SK-MEL-5 (cell line): ENCODE measurements at places on chromosomes 13 and 19.

DNA sequence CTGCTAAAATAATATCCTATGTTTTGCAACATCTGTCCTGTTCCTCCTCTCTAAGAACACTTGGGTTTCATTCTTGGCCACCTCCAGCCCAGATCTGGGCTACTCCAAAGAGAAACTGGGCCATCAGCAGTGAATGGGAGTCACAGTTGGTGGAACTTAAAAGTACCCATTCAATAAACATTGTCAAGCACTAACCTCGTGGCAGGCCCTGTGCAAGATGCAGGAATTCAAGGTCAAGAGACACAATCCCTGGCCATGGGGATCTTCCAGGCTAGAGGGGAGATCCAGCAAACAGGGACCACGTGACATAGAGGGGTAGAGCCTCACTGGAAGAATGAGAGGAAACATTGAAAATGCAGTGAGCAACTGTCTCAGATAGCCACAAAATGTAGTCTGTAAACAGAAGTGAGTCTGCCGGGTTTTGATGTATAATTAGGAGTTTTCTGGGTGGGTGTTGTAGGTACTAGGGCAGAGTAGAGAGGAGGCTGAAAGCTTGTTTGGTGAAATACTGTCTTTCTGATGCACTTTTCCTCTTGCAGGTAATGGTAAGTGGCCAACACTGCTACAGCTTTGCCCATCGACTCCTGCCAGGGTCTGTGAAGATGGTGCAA lies 14.8 kb upstream of the EID2 start:
- DNase-seq = no peak

DNA sequence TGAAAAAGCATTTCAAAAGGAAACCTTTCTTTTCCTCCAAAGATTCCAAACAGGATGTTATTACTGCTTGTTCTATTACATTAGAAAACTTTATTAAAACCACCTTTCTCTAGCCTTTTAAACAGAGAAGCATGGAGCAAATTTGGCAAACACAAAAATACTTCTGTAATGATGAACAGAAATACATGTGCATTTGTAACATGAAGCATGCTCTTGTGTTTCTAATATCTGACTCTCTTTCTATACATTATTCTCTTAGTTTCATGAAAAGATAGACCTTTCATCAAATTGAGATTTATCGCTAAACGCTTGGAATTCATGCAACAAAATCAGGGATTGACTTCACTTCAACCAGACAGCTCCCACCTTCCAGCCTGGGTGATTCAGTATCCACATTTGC lies 152.8 kb upstream of the IRS2 start:
- DNase-seq = no peak

GRCh38 chr13:75506018-75506417 lies 24.0 kb upstream of the TBC1D4 start:
- DNase-seq = no peak

- no peak for DNase-seq
These were observed 72.0 kb upstream of the KCTD15 start for GRCh38 chr19:33724721-33725060.

GRCh38 chr19:23470873-23471545 lies 75.7 kb upstream of the ZNF91 start:
- DNase-seq = no peak

DNA sequence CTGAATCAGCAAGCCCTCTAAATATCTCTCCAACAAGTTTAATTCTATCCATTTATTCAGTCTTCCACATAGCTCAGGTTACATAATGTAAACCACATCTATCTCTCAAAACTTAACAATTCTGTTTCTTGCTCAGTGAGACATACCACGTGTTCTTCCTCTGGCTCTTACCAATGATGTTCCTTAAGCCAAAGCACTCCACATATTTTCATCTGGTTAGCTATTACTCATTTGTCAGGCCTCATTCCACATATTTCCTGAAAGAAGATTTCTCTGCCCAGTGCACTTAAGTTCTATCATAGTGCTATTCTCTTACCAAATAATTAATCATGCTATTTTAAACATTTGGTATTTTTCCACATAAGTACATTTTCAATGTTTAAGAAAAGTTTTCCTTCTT lies 403.3 kb upstream of the ATXN8OS start:
- DNase-seq = no peak

DNA sequence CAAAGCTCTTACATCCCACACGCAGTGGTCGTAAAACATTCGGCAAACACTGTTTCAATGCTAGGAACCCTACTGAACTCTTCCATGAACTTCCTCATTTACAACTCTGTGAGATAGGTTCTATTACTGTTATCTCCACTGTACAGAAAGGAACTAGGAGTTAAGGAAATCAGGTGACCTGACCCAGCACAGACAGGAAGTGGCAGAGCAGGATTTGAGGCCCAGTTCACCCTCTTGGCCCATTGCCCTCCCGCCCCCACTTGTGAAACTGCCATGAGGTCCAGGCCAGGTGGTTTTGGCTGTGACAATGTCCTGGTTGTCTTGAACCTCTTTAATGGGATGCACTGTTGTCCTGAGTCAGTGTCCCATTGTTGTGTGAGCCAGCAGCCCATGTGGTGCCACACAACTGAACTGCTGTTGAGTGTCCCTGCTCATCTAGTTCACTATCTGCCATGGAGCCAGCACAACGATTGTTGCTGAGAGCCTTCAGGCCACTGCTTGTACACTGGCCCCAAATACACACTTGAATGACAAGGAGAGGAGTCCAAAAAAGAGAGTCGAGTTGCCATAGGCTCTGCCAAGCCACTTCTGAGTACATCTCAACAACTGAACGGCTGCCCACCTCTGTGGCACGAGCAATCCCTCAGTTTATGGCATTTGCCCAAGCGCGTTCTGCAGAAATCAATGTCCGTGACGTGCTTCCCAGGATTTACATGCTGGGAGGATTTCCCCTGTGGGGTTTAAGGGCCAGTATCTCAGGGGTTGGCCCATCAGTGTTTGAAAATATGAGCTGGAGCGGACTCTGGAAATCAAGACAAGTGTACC lies 484.6 kb downstream of the TSHZ3 start:
- no peak for DNase-seq

- no peak for DNase-seq
These were observed 593 bp downstream of the CADM4 start for GRCh38 chr19:43638995-43639518.

GRCh38 chr13:51995677-51996551 lies 15.3 kb downstream of the ATP7B start:
- DNase-seq = peak; percentile 51

GRCh38 chr19:19460761-19461265 lies 54.5 kb downstream of the TSSK6 start:
- no peak for DNase-seq

DNA sequence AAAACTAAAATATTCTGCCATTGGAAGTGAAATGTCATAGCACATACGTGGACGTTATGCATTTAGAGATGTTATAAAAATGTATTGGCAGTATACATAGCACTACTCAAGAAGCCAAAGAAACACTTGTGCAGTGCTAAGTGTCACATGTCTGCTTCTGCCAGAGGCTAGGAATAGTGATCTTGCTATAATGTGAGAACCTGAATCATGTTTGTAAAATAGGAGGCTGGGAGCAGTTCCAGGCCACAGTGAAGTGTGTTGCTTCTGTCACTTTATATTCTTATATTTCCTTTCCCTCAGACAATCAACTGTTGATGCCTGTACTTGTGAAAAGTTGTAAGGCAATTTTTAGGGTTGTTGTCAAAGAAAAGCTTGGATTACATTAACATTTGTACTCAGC lies 3.4 kb downstream of the TRAPPC2B start:
- DNase-seq = no peak

DNA sequence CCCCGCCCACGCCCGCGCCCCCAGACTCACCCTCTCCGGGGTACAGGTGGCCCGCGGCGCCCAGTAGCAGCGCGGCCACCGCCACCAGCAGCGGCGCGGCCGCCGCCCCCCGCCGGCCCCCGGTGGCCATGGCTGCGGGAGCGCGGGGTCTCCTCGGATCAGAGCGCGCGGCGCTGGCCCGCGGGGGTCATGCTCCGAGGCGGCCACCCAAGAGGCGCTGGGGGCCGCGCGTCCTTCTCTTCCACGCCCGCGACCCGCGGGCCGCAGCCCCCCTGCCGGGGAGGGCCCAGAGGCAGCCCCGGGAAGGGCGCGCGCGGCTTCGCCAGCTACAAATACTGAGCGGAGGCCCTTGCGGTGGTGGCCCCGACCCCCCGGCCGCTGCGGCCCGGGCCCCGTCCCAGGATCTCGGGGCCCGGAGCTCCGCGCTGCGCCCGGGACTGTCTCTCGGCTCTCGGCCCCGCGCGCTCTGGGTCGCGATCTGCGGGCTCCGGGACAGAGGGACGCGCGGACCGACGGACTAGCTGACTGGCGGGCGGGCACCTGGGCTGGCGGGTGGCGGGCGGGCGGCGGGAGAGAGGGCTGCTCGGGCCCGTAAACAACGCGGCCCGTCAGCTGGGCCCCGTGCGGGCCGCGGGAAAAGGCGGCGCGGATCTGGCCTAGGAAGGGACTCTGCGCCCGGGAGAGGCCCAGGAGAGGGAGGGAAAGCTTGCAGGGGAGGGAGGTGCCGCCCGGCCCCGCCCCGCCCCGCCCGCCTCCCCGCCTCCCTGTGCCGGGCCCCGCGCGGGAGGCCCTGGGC lies at the start of gene INSR:
Gene INSR, minus strand, starts transcription at position 653 of the 796 bp plus-strand sequence. Its CDS starts 523 bp downstream, at position 130.
- peak; percentile 85 for DNase-seq

GRCh38 chr19:18293642-18294466 lies 12.4 kb upstream of the JUND start:
- DNase-seq = no peak

GRCh38 chr13:93079294-93079693 lies 147.3 kb upstream of the GPC6 start:
- peak; percentile 6 for DNase-seq

GRCh38 chr19:46296722-46297461 lies at the start of gene HIF3A:
TSS of gene HIF3A (plus strand) at chr19:46297042. CDS start at chr19:46297077, 35 bp downstream.
- DNase-seq = no peak

GRCh38 chr13:35940734-35941133 lies 190.4 kb downstream of the DCLK1 start:
- DNase-seq = no peak

DNA sequence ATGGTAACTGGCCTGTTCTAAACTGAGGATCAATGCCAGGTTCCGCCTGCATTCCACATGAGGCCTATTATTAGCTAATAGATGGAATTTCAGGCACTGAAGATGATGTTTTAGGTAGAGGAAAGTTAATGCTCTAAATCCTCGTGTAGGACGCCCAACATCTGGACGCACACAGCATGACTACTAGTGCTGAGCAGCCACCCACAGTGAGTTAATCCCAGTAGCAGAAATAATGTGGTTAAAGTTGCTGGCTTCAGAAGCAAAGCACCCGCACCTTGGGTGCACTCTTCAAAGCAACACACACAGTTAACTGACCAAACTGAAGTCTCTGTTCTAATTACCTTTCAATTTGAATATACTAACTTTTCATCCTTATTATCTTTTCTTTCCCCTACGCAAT lies 150.6 kb downstream of the DIAPH3 start:
- DNase-seq = no peak

GRCh38 chr19:4866595-4867424 lies 657 bp downstream of the PLIN3 start:
- DNase-seq = peak; percentile 24

GRCh38 chr19:49636233-49636932 lies 3.6 kb downstream of the RRAS start:
- no peak for DNase-seq

DNA sequence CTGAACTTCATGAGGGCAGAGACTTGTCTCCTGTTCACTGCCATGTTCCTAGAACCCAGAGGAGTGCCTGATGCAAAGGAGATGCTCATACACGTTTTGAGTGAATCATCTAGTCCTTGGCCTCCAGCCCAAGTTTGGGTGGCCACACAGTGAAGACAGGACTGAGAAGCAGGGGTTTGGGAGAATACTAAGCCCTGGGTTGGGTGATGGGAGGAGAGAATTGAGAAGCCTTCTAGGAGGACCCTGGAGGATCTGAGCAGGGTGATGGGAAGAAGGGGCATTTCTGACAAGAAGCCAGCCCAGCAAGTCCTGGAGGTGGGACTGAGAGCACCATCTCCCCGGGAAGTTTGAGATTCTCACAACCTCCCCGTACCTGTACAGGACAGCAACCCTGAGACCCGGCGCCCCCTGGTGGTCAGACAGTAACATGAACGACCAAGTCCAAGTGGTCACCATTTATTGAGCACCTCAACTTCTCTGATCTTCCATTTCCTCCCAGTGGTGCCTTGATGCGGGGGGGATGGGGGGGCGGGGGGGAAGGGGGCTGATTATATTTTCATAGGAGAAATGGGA lies 11.0 kb downstream of the CTU1 start:
- DNase-seq = peak; percentile 64

- DNase-seq = peak; percentile 62
These were observed 140.4 kb downstream of the TEX29 start for GRCh38 chr13:111460548-111461444.

- no peak for DNase-seq
These were observed 838 bp upstream of the ATP4B start for GRCh38 chr13:113658836-113659235.

GRCh38 chr19:53123400-53123799 lies 9.3 kb downstream of the ZNF415 start:
- no peak for DNase-seq

DNA sequence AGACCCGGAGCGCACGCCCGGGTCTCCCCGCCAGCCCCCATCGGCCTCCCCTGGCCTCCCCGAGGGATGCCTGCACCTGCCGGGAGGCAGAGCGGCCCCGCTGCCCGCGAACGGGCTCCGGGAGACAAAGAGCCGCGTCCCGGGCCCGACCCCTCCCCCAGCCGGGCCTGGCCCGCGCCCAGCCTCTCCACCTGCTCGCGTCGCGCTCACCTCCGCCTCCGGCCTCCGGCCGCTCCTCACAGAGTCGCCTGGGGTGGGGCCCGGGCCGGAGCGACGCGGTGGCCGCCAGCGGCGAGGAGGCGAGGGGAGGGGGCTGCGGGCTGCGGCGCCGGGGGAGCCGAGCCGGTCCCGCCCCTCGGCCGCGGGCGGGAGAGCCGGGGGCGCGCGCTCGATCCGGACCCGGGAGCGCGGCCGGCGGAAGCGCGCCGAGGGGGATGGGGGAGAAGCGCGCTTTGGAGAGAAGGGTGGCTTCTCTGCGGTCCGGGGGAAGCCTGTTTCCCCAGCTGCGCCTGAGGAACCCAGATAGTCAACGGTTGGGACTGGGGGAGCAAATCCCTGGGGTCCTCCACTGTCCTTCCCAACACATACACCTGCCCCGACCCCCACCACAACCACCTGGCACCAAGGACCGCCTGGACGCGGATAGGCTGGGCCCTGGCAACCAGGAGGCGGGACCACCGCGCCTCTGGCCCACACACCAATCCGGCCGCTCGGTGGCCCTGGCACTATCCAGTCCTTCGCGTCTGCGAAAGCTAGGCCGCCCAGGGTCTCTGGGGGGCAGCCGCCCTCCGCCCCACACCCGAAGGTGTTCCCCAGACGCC lies at the start of gene PRR36:
Gene PRR36, minus strand, starts transcription at position 315 of the 821 bp plus-strand sequence. CDS start 701 bp downstream, outside the sequence.
- peak; percentile 47 for DNase-seq

- DNase-seq = peak; percentile 55
These were observed 7.8 kb upstream of the HIF3A start for GRCh38 chr19:46288896-46289588.

DNA sequence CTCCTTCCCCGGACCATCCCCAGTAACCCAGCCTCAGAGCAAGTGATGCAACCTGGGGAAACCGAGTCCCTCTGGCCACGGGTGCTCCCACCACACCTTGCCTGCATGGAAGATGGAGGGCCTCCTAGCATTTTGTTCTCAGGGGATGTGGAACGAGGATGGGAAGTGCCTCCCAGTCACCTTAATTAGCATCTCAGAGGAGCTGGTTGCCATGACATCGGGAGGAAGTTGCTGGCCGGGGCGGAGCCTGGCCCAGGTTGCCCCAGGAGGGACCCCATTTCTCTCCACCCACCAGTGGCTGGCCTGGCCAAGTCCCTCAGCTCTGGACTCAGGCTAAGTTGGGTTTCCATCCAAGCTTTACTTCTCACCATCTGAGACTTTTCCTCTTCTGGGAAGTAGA lies 24.1 kb upstream of the PTPRS start:
- no peak for DNase-seq
